ENCODE measurements at places on chromosomes 13 and 19.
A peak's percentile ranks its signal among the peaks of the same experiment; 100 is the strongest.

DNA sequence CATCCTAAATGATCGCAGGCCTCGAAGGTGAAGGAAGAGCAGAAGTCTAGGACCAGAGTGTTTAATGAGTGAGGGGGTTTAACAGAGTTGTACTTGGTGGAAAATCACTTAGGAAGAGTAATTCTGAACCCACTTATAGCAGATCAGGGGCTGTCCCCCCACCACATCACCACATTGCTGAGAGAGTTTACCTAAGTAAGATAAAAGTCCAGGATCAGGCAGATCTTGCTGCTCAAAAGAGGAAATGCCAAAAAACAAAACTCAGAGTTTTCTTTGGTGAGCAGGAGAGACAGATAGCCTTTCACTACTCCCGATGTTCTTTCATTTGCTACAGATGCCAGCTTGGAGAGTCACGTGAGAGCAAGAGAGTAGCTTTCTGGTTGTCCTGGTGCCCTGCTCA, 15.4 kb downstream of the ZNF317 start:
- DNase-seq: no peak

DNA sequence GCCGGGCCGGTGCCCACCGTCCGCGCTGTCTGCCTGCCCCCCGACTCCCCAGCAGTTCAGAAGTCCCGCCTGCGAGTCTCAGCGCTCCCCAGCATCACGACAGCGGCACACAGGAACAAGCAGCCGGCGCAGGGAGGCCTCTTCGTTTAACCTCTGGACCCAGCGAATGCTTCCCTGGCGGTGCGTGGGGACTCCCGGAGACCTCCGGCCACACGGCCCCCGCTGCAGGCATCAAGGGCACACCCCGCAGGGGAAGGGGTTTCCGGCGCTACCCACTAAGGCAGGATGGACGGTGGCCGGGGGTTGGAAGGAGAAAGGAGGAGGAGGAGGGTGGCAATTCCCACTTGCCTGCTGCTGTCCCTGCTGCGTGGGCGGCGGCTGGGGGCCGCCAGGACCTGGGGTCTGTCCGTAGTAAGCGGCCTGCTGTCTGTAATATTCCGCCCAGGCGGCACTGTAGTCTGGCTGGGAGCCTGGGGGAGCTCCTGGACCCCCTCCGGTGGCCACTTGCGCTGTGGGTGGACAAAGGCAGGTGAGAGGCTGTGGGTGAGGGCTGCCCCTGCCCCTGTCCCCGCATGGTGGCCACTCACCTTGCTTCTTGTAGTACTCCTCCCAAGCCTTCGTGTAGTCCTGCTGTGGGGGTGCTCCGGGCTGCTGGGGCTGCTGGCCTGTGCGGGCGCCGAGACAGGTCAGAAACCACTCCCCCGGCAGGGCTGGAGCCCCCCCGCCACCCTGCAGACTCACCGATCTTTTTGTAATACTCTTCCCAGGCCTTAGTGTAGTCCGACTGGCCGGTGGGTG, 9.6 kb downstream of the KHSRP start:
- DNase-seq: no peak

- no peak for DNase-seq
Observed at GRCh38 chr19:47156861-47157430, 26.3 kb downstream of the SAE1 start.

GRCh38 chr13:98265692-98266551, 88.9 kb upstream of the RNF113B start:
- DNase-seq: no peak

DNA sequence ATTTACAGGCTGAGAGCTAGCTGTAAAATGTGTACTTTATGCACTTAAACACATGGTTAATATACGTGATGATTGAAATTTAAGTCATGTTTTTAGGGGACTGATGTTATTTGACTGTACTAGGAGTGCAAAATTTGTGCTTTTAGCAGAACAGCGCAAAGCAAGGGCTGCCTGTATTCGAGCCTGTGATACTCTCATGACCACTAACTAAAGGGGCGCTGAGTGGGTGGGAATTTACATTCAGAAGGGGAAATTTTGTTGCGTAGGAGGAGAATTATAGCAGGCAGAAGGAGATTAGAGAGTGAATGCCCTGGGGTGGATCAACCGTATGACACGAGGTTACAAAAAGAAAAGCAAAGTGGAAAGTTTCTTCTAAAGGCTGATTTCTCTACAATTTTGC, 271.8 kb upstream of the HTR2A start:
- DNase-seq: no peak

DNA sequence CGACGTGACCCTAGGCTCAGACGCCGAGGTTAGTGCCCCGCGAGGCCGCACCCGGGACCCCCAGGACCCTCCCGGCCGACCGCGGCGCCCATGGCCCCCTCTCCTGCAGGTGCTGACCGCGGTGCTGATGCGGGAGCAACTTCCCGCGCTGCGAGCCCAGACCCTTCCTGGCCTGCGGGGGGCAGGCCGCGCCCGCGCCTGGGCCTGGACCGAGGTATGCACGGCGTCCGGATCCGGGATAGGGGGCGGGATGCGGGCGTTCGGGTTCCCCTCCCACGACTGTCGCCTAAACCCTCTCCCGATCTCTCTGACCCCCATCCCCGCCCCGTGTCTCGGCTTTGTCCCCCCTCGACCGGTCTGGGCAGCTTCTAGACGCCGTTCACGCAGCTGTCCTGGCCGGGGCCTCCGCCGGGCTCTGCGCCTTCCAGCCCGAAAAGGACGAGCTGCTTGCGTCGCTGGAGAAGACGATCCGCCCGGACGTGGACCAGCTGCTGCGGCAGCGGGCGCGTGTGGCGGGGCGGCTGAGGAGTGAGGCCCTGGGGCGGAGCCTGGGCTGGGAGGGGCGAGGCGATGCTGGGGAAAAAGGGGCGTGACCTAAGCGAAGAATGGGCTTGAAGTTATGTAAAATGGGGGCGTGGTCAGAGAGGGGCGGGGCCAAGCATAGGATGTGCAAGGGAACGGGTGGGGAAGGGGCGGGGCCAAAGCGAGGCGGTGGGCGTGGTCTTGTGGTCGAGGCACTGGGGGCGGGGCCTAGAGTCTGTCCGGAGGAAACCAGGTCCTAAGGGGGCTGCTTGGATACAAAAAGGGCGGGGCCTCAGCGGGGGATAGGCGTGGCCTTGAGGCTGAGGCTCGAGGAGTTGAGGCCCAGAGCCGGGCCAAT, 16.0 kb upstream of the COLGALT1 start:
- peak; percentile 91 for DNase-seq
